ENCODE measurements at places on chromosomes 11 and 22. TPM values are rescaled to one million over a fixed set of nuclear protein-coding genes. Genes with fewer than 3 reads are reported as not detected.
A peak's percentile ranks its signal among the peaks of the same experiment; 100 is the strongest.

USP2 gene
- 0.27 TPM for total RNA-seq

BDNF gene
- total RNA-seq, result 0.04 TPM

SYT8 gene
- 18.1 TPM for total RNA-seq

PGR gene
- total RNA-seq, result 0.04 TPM

GLYATL2 gene
- not detected for total RNA-seq

NOX4 gene
- 0.10 TPM for total RNA-seq

MRGPRG gene
- not detected for total RNA-seq

ABCC8 gene
- not detected for total RNA-seq

DEFB131B gene
- not detected for total RNA-seq

TMEM86A gene
- total RNA-seq, result 0.71 TPM

RAB38 gene
- 75.2 TPM for total RNA-seq

PRODH gene
- 0.63 TPM for total RNA-seq

DNA sequence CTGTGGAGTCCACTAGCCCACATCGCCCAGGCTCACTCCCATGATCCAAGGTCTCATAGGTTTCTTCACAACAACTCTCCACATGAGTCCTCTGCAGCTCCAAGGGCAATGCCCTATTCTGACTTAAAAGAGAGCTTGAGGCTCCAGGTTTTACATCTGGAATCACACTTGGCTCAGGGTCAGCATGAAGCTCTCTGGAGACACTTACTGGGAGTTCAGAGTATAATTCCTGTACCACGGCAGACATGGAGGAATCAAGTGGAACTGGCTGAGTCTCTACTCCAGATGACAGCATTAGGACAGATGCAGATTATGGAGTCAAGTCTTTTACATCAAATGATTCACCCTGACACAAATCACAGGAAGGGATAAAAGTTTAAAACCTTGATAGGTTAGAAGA, 11.4 kb downstream of the PRR14L start:
- DNase-seq, result no peak

- no peak for DNase-seq
These were observed 728.1 kb downstream of the BRD1 start for GRCh38 chr22:49099496-49100124.

- peak; percentile 91 for DNase-seq
These were observed 27.6 kb upstream of the APLP2 start for GRCh38 chr11:130042093-130042591.

- no peak for DNase-seq
These were observed 20.6 kb downstream of the TMPRSS6 start for GRCh38 chr22:37088750-37089408.

- no peak for DNase-seq
These were observed 7.6 kb downstream of the IRF7 start for GRCh38 chr11:607971-608659.

- peak; percentile 88 for DNase-seq
These were observed 143.3 kb upstream of the MTNR1B start for GRCh38 chr11:92826136-92826535.

- no peak for DNase-seq
These were observed 71.1 kb upstream of the WNT7B start for GRCh38 chr22:46047841-46048595.

- no peak for DNase-seq
These were observed 38.5 kb downstream of the DNAJC24 start for GRCh38 chr11:31408201-31408600.

DNA sequence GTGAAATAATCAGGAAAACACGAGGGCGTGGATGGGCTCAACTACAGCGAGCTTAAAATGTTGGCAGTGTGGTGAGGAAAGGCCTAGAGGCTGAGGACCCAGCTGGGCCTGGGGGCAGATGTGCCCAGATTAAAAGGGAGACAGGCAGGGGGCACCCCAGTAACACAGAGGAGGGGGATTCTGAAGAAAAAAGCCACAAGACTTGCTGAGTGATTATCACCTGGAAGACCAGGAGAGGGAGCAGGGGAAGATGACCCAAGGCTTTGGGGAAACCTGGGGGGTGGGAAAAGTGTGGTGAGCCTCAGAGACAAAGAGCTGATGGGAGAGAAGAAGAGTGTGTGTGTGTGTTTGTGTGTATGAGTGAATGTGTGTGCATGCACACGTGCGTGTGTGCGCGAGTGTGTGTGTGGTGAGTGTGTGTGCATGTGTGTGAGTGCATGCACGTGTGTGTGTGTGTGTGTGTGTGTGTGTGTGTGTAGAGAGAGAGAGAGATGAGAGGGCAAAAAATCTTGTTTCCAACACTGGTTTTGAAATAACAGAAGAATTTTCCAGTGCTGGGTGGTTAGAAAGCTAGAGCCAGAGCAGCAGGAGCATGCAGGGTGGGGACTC, 500.5 kb downstream of the BUD13 start:
- no peak for DNase-seq

DNA sequence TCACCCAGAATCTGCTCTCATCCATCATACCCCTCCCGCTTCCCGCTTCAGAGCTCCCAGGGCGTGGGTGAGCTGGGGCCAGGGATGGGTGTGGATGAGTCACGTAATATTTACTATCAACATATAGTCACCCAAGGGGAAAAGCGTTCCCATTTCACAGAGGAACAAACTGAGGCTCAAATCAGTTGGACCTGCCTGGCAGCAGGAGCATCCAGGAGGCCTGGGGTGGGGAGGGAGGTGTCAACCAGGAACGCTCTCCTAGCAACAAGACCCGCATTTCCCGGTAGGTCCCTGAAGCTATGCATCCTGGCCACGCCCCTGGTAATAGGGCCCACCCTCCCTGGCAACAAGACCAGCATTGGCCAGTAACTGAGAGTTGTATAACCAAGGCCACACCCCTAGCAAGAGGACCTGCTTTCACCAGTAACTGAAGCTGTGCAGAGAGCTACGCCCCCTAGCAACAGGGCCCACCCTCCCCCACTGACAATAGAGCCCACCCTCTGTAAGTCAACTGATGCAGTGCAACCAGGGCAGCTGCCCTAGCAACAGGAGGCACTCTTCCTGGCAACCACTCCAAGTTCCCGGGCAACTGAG, 32.7 kb upstream of the TXNRD2 start:
- DNase-seq, result peak; percentile 30

DNA sequence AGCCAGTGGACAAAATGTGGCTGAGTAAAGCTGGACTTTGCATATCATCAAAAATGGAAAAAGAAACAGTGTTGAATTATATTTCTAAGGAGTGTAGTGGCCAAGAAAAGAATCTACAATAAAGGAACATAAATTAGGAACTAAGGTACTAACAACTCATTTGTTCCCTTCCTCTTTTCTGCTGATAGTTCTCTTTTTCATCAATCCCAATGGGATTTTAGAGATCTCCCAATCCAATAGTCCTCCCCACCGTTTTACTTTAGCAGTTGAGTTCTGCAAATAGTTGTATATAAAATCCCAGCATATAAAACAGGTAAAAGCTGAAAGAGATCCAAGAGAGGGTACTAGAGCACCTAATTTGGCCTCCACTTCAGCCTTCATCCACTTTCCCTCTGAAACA, 2.0 kb downstream of the PRCP start:
- DNase-seq, result no peak

DNA sequence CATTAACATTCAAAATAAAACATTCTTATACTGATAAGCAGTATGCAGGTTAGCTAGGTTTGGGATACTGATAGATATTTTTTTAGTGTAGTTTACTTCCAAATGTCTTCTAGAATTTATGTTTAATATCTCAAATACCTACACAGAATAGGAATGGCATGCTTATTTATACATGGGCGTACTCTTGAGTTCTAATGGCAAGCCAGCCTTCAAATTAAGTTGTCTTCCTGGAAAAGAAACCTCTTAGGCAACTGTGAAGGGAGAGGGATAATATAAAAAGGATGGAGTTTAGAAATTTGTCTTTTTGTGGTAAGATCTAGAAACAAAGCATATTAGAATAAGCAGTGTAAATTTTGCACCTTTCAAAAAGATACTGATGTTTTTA, 65.4 kb downstream of the MTMR3 start:
- no peak for DNase-seq

DNA sequence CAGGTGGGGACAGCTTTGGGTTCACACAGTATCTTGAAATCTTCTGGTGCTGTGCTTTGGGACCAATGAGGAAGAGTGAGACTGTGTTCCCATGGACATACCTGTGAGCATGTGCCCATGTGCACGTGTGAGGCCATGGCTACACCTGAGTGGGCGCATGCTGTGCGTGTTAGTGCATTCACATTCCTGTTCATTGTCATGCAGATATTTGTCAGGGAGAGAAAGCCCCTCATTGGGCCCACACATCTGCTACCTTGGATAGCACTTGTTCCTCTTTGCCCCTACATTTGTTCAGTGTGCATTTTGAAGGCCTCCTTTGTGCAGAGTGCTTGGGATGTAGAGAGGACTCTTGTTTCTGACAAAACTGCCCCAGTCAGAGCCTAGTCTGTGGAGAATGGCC, 154.3 kb upstream of the E2F8 start:
- no peak for DNase-seq

DNA sequence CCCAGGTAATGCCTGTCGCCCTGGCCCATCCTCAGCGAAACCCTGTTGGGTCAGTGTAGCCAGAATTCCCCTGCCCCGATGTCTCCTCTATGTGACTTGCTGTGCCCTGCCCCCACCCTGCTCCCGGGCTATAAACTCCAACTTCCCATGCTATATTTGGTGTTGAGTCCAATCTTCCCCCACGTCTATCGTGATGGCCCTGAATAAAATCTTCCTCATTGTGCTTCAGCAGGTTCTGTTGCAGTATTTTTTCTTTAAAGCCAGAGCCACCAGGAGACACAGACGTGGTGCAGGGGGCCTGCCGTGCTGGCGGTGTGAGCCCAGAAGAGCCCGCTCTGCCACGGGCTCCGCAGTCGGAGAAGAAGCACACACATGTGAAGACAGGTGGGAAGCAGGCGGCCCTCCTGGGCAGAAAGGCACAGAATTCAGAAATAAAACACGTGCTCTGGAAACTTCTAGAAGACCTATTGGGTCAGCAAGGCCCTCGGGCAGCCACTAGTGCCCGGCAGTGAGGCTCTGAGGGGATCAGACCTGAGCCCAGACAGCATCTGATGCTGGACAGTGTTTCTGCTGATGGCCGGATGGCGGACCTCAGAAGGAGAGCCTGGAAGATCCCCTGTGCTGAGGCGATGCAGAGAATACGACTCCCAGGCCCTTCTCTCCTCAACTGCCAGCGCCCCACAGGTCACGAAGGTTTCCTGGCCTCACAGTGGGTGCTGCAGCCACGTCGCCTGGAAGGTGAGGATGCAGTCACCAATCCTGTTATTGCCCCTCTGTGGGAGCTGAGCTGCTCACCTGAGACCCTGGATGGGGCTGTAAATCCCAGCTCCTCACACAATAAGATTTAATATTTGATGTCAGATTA, 501.9 kb downstream of the BRD1 start:
- no peak for DNase-seq

DNA sequence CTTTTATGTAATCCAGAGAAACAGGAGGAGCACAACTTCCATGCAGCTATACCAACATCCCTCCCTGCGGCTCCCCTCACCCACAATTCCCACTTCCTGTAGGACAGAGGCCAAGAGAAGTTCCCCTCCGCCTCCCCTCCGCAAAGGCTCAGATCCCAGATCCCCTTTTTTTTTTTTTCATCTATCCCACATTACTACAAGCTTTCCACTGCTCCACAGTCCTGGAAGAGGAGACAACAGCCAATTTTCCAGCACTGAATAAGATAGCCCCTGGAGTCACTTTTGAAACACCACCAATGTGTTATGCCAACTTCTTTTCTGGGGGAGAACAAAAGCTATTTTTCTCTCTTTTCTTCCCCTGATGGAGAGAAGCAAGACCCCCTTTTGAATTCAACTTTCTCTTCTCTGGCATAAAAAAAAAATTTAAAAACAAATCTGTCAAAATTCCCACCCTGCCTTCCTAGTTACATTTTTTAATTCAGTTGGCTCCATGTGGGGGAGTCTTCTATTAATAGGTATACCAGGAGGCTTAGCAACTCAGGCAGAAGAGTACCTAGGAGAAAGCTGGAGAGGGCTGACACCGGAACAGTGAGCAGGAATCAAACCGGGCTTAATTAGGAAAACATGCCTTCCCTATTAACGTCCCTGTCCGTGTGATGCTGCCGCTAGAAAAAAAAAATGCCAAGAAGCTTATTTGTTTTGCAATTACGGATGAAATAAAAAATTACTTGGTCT, 543.4 kb downstream of the BUD13 start:
- no peak for DNase-seq

DNA sequence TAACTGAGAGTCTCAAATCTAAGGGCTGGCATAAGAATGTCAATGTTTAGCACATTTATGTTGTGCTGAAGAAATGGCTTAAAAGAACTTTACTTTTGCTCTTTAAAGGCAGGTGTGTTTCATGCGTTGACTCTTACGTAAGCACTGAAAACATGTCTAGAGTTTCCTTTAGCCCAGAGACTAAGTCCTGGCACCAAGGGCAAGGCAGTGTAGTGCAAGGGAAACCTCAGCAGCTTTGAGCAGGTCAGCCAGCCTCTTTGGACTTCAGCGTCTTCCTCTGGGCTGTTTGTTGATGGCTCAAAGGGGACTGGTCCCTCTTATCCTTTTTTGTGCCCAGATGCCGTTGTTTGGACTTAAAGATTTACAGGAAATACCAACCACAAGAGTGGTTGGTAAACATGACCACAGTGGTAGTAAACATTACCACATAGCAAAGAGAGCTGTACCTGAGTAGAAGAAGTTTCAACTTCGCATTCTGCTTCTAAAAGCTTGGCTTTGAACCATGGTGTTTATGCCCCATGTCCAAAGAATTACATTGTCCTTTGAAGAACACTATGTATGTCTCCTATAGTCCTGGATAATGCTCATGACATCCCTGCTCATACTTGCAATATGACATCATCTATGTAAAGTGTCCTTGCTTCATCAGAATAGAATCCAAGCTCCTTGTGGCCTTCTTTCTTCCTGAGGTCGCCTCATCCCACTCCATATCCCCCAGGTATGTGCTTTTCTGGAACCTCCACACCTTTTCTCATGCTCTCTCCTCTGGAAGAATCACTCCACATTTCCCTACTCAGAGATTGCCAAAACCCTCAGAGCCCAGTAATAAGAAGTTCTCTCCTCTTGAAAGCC, 23.5 kb downstream of the TENM4 start:
- DNase-seq, result peak; percentile 59

DNA sequence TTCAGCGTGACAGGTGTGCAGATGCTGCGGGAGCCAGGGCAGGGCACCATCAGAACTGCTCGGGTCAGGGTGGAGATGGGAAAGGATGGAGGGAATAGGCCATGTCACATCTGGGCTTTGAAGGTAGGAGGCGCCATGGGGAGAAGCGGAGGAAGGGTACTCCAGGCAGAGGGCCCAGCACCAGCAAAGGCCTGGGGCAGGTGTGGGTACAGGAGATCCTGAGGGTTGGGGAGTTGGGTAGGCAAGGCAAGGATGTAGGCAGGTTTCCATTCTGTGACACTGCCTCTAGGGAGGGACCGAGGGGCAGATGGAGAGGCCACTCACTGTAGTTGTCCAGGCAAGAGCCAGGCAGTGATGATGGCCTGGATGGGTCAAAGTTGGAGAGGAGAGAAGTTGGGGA, 8.5 kb downstream of the EMID1 start:
- DNase-seq, result no peak

DNA sequence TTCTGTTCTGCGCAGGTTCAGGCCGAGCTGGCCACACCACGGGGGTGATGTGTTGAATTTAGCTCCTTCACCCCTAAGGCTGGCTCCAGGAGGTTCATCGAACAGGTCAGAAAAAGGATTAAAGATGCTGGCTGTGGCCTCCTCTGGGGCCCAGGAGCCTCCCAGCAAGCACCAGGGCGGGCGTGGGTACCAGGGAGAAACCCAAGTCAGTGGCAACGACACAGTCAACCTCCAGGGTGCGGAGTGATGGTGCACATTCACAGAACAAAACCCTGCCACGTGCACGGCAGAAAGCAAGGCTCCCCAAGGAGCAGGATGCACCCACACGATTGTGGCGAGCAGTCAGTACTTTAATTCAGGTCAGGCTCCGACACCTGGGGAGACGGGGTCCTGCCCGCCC, 10.8 kb downstream of the C11orf24 start:
- DNase-seq, result no peak

- no peak for DNase-seq
These were observed 202.1 kb downstream of the DBX1 start for GRCh38 chr11:19958204-19958603.
